ENCODE measurements at places on chromosomes 4 and X. TPM values are rescaled to one million over a fixed set of nuclear protein-coding genes. Genes with fewer than 3 reads are reported as not detected.

Gene BEND2
- total RNA-seq, result not detected

Gene HS3ST1
- total RNA-seq, result 4.6 TPM

Gene PTPN13
- 11.3 TPM for total RNA-seq

Gene AFM
- not detected for total RNA-seq

Gene NR3C2
- total RNA-seq, result 0.12 TPM

Gene NEUROG2
- total RNA-seq, result not detected

Measured in NCI-H460 (cell line).